Activated gamma-delta T cell treated with anti-CD3 and anti-CD28 coated beads, Interleukin-2, amount 50 U/mL, for 16 hours (primary cell): ENCODE measurements at places on chromosomes 13 and 19.

- DNase-seq, result no peak
Observed at GRCh38 chr13:53129864-53130393, 101.3 kb downstream of the OLFM4 start.

- DNase-seq, result no peak
Observed at GRCh38 chr19:16051254-16052025, 24.9 kb upstream of the TPM4 start.

- DNase-seq, result no peak
Observed at GRCh38 chr19:40366697-40367561, 18.4 kb downstream of the PLD3 start.

DNA sequence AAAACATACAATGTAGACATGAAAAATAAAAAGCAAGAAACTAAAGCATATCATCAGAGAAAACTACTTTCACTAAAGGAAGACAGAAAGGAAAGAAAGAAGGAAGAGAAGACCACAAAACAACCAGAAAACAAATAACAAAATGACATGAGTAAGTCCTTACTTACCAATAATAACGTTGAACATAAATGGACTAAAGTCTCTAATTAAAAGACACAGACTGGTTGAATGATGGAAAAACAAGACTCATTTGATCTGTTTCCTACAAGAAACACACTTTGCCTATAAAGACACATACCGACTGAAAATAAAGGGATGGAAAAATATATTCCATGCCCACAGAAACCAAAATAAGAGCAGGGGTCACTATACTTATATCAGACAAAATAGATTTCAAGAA, 46.0 kb downstream of the RB1 start:
- DNase-seq, result no peak

GRCh38 chr19:51460164-51460992, 2.1 kb upstream of the SIGLEC8 start:
- no peak for DNase-seq

DNA sequence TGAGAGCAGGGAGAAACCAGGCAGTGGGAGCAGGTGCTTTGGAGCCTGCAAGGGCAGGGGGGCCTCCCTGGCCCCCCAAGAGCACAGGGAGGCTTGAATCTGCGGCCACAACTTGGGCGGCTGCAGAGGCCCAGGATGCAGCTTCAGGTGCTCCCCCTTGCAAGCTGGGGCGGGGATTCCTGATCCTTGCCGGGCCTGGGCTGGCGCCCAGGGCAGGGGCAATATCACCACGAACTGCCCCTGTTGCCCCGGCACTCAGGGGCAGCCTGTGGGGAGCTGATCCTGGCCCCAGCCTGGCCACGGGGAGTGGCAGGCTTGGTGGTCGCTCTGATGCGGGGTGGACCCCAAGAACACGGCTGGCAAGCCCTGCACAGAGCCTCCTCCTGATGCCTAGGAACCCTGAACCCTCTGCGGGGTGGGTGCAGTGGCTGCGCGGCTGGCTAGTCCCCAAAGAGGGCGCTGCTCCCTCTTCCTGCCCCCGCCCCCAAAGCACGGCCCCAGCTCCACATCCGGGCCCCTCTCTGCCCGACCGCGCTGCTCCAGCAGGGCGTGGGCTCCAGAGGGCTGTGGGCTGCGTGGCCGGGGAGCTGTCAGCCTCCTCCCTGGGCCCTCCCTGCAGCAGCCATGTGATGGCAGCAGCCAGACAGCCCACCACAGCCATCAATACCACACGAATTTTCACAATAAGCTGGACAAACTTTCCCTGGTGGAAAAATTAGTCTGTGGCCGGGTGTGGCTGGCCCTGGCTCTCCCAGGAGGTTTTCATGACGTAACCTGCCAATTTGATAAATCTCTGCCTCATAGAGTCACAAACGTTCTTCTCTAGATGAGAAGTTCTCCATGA, 21.0 kb downstream of the TNFSF9 start:
- DNase-seq, result peak; percentile 49
